ENCODE measurements at places on chromosomes 3 and 15.

- DNase-seq = no peak
Measured at GRCh38 chr3:50268703-50269451, at the start of gene SEMA3B. SEMA3B (plus strand) TSS chr3:50269147; CDS start chr3:50269241, 94 bp downstream.

DNA sequence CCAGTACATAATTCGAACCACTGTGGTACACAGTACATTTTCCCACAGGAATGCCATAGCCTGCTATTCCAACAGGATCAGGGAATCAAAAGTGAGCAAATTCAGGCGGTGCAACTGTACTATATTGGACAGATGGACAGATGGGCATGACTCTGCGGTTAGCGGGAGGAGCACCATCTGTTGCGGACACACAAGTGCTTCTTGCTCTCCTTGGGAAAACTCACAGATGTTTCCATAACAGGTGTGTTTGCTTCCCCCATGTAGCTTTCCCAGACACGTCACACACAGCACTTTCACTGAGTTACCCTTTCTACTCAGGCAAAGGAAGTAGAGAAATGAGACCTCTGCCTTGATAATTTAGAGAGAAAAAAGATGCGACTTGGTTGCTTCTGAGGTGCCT lies 325.1 kb upstream of the THBS1 start:
- no peak for DNase-seq

- no peak for DNase-seq
Measured at GRCh38 chr15:90650117-90650955, 66.8 kb upstream of the BLM start.

- no peak for DNase-seq
Measured at GRCh38 chr3:64247991-64248646, 22.9 kb upstream of the PRICKLE2 start.

- no peak for DNase-seq
Measured at GRCh38 chr15:97858296-97858695, 102.2 kb upstream of the ARRDC4 start.

GRCh38 chr3:187770224-187770623 lies 25.0 kb upstream of the BCL6 start:
- no peak for DNase-seq

DNA sequence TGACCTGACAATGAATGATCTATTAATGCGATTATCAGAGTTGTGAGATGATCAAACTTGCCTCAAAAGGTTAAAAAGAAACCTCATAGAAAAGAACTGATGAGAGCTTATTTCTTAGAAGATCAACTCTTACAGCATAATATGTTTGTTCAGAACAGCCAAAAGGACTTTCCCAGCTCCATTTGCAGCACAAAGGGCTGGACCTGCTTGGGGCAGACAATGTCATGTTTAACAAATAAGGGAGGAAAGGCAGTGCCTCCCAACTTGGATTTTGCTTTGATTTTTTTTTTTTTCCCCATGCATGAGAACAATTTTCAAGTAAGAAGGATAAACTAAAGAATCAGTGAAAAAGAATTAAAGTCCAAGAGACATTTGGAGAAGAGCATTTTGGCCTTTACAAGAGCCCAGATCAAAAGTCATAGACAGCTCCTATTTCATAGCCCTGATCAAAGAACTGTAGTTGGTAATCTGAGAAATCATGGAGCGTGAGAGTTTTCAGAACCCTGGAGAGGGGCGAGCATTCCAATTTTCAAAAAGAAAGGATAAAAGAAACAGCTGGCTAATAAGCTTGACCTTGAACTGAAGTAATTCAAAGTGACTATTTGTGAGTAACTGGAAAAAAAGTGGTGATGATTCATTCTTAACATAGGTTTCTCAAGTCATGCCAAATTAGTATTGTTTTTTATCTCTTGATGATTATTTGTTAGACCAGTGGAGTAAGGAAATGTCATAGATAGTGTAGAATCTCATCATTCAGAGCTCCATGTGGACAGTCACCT lies 136.0 kb upstream of the CFAP20DC start:
- no peak for DNase-seq

DNA sequence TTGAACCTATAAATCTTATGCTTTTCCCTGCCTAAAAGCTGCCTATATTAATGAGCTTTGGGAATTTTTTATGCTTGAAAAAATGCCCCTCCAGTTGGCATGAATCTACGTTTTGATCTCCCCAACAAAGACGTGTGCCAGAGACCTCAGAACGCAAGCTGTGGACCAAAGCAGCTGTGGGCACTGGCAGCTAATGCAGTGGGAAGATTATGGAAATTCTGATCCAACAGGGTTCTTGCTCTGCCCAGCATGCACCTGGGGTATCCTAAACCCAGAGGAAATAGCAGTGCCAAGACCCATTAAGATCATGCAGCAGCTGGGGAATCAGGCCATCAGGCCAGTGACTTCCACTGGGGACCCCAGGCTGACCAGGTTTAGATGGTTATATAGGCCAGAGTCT lies 423.0 kb downstream of the ZBBX start:
- no peak for DNase-seq

GRCh38 chr15:100768501-100768931 lies 111.1 kb upstream of the ALDH1A3 start:
- no peak for DNase-seq

DNA sequence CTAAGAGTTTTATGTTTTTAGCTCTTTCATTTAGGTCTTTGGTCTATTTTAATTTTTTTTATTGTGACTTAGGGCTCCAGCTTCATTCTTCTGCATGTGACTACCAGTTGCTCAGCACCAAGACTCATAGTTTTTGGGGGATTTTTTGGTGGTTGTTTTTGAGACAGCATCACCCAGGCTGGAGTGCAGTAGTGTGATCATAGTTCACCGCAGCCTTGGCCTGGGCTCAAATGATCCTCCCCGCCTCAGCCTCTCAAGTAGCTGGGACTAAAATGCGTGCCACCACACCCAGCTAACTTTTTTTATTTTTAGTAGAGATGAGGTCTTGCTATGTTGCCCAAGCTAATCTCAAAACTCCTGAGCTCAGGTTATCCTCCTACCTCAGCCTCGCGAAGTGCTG lies 19.4 kb downstream of the CDV3 start:
- no peak for DNase-seq

- DNase-seq = no peak
Measured at GRCh38 chr3:185270956-185271332, 17.1 kb upstream of the EHHADH start.

DNA sequence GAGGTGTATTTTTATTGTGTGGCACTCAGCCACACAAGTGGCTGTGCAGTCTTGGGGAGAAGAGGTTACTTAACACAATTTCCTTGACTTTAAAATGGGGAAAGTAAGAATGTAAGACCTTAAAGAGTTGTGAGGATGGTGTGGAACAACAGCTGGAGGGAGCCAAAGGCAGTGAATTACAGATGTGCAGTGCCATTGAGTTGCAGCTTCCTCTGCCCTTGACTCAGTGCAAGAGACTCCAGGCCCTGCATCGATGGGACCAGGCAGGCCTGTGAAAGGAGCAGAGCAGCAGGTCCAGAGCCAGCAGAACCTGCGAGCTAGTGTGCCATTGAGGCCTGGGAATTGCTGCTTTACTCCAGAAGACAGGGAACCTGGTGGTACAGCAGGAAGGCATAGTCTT lies 27.2 kb downstream of the EEFSEC start:
- DNase-seq = no peak

GRCh38 chr3:47579875-47580274 lies 1.2 kb upstream of the CSPG5 start:
- DNase-seq = no peak

DNA sequence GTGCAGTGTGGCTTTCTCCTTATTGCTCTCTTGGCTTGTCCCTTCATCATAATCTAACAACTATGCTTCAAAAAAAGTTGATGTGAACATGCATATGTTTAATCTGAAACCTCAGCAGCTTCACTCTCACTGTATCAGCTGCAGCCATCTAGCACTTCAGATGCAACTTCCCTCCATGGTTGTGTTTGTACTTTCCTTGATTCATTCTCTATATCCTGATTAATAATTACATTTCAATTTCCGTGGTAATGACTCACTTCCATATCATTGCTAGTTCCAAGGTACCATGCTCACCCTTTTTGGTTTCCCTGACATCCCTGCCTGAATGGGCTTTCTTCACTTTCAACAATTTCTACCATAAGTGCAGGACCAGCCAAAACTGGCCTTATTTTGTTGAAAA lies 51.2 kb downstream of the MDFIC2 start:
- no peak for DNase-seq

DNA sequence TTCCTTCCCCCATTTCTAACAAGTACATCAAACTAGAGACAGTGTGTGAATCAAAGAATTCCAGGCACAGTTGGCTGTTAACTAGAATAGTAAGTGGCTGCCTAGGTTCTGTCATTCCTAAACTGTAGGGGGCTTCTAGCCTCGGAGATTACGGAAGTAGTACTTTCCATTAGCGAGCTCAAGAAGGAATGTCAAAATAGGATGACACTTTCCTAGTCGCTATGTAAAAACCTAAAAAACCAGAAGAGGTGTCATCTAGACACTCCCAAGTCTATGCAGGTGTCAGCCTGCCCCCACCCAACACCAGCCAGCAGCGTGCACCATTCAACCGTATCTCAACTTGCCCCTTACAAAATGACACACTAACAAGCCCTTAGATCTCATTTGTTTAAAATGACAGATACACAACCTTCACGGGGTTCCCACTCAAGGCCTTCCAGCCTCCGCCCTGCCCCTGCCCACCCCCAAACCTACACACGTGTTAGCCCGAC lies 874 bp downstream of the INO80 start:
- DNase-seq = no peak

DNA sequence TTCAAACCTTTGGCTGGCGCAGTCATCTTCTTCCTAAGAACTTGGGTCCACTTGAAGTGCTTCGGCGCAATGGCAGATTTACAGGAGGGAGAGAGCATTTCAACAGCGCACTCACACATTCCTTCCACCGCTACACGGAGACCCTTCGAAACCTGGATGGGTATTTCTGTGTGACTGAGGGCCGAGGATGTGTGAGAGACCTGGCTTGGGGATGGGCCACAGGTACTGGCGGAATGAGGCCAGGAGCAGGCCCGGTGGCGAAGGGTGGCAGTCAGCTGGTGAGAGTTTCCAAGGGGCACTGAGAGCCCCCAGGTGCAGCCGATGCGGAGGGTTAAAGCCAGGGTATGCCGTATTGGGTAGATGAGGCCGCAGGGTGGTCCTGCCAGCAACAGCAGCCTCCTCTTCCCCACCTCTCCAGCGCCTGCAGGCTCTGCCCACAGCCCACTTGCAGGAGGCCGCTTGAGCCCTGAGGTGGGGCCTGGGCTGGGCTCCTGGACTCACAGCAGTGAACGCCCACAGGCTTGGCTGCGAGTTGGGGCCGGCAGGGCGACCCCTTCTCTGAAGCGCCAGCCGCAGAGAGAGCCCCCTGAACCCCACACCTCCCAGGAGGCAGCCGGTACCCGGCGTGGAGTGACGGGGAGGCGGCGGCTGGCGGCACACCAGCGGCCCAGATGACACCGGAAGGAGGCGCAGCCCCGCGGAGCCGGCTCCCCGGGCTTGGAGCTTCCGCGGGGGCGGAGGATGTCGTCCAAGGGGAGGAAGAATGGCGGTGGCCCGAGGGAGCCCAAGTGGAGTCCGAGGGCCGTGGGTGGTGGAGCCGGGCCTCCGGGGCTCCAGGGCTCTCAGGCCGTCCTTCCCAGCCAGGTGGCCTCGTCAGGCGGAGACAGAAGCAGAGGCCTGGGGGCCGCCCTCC lies 166.5 kb downstream of the NSMCE3 start:
- no peak for DNase-seq

GRCh38 chr3:128201158-128201755 lies 48.0 kb downstream of the EEFSEC start:
- DNase-seq = no peak

GRCh38 chr15:43824302-43825246 lies at the start of gene MFAP1:
MFAP1 (minus strand) TSS chr15:43824690; CDS start chr15:43824569, 121 bp downstream.
- peak; percentile 98 for DNase-seq

DNA sequence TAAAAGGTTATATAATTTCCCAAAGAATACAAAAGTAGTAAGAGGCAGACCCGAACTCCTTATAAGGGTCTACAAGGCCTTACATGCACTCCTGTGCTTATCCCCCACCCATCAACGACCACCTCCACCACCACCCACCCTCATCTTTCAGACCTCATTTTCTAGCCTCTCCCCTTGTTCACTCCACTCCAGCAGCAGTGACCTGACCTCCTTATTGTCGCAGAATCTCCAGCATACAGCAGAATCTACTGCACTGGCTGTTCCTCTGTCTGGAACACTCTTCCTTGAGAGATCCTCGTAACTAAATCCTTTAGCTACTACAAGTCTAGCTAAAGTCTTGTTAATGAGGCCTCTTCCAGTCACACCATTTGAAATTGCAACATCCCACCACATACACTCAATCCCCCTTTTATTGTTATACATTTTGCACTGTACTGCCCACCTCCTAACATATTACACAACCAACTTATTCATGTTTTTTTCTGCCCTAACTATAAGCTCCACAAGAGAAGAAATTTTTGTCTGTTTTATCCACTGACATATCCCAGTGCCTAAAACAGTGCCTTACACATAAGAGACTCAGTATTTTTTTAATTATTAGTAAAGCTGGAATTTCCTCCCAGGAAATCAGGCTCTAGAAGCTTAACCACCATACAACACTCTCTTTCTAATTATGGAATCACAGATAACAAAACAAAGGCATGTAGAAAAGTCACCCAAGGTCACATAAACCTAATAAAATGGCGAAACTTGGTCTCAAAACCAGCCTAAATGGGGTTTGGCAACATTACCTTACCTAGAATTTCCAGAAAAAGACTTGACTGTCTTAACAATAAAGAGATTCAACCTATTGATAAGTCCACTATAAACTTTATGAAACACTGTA lies 40.2 kb downstream of the ZNF148 start:
- no peak for DNase-seq

- DNase-seq = no peak
Measured at GRCh38 chr15:101037090-101037830, 118.1 kb downstream of the LRRK1 start.

GRCh38 chr3:39050029-39050428 lies 1.7 kb downstream of the SCN11A start:
- DNase-seq = no peak

- no peak for DNase-seq
Measured at GRCh38 chr3:53956586-53956985, 64.9 kb upstream of the SELENOK start.

- no peak for DNase-seq
Measured at GRCh38 chr15:52735231-52736089, 54.7 kb downstream of the ONECUT1 start.

- no peak for DNase-seq
Measured at GRCh38 chr15:33735143-33735542, 233.2 kb upstream of the CHRM5 start.

DNA sequence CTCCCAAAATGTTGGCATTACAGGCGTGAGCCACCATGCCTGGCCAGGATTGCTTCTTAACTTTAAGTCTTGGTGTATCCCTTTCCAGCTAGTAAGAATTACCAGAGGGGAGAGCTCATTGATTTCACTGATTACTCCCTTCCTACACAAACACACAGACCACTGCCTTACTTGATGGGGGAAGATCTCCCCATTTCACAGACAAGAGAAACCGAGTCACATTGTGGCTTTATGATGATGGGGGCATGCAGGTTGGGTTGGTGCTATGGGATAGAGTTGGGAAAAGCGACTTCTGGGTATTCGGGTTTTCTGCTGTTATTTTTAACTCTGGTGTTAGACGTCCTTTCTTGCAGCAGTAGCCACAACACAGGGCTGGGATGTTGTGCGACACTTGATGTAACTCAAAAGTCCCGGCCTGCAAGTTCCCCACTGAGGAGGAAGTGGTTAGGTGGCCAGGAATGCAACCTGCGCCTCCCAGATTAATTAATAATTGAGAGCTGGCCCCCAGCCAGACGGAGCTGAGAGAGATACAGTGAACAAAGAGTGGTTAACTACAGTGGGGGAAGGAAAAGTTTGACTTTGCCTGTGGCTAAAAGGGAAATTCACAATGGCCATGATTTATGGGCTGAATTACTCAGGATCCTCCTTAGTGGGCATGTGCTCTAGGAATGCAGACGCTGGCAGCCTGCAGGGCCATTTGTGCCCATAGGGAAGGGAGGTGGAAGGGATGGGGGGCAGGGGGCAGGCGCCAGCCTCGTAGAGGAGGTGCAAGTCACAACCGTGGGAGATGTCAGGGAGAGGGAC lies 63.6 kb downstream of the SMAD6 start:
- no peak for DNase-seq
